Natural killer cell (primary cell): ENCODE measurements at places on chromosomes 4 and X. TPM values are rescaled to one million over a fixed set of nuclear protein-coding genes. Genes with fewer than 3 reads are reported as not detected.

- no peak overlapping the region for H3K27ac ChIP-seq
- no peaks in the 10 kb centered on the region for H3K27me3 ChIP-seq
- no peak overlapping the region for H3K4me3 ChIP-seq
- no peaks in the 10 kb centered on the region for H3K36me3 ChIP-seq
- no peaks in the 10 kb centered on the region for H3K4me1 ChIP-seq
These were observed 70.6 kb downstream of the TRAPPC11 start for GRCh38 chr4:183729430-183730328.

The SLC2A9 gene
- total RNA-seq = 1.5 TPM

The VCX2 gene
- total RNA-seq = not detected

- no peak overlapping the region for H3K4me3 ChIP-seq
- H3K4me1 ChIP-seq = no peaks in the 10 kb centered on the region
- H3K27ac ChIP-seq = no peak overlapping the region
- H3K27me3 ChIP-seq = no peaks in the 10 kb centered on the region
These were observed 256.2 kb downstream of the BCOR start for GRCh38 chrX:39841604-39842003.

DNA sequence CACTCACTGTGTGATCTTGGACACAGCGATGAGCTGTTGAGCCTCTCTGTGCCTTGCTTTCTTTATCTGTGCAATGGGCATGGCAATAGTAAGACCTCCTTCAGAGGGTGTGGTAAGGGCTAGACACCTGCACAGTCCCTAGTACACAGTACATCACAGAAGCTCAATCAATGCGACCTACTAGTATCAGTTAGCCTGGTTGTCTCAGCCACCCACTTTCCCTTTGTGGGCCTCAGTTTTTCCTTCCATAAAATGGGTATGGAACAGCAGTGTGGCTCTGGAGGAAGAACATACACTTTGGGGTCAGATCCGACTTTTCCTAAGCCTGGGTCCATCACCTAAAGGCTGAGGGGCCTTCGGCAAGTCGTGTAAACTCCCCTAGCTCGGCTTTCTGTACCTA is 3.5 kb upstream of the HTRA3 start:
- no peak overlapping the region for H3K4me3 ChIP-seq
- peaks cover 7% of the 10 kb centered on the region for H3K4me1 ChIP-seq
- peaks cover 5% of the 10 kb centered on the region for H3K27me3 ChIP-seq
- no peak for DNase-seq
- no peak overlapping the region for H3K27ac ChIP-seq
- no peaks in the 10 kb centered on the region for H3K36me3 ChIP-seq

DNA sequence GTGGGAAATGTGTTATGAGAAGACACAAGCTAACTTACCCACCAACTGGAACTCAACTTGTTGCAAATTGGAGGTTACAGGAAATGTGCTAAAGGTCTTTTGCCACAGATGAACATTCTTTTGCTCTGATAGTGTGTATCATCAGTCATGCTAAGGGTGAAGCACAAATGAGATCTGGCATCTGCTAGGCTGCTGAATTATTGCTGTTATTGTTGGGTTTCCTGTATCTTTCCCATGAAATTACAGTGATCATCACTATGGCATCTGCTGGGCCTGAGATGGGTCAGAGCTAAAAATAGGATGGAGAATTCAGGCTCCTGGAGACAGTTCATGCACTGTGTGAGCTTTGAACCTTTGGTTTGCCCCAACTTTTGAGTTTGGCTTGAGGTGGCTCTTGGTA is 124.5 kb downstream of the NPNT start:
- no peak overlapping the region for H3K27ac ChIP-seq
- H3K4me1 ChIP-seq = no peaks in the 10 kb centered on the region
- no peak for DNase-seq
- H3K27me3 ChIP-seq = no peaks in the 10 kb centered on the region
- no peaks in the 10 kb centered on the region for H3K36me3 ChIP-seq
